Activated CD4-positive, alpha-beta T cell treated with anti-CD3 and anti-CD28 coated beads for 1 hour (primary cell): ENCODE measurements at places on chromosomes 7 and 10.

DNA sequence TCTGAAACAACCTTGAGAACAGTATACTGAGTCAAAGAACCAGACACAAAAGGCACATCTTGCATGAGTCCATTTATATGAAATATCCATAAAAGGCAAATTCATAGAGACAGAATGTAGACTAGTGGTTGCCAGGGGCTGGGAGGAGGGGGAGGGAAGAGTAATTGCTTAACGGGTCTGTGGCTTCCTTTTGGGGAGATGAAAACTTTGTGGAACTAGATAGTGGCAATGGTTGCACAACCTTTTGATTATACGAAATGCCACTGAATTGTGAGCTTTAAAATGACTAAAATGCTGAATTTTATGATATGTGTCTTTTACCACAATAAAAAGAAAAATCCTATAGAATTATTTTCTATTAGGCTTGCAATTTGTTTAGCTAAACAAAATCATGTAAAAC lies 16.8 kb downstream of the ADRB1 start:
- no peak for DNase-seq

DNA sequence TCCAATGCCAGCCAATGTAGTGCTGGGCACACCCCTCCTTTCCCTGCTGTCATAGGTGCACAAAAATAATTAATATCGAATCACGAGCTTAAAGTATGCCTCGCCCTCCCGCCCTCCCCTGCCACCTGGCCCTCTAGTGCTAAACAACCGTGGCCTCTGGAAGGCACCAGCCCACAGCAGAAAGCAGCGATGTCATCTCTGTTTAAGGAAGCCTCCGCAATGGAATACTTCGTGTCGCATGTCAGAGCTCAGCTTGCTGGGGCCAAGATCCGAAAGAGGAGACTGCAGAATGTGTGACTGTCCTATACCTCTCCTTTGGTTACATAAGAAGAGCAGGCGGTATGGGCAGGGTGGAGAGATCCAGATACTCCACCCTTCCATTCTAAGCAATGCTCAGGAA lies 71.5 kb downstream of the RHOBTB1 start:
- no peak for DNase-seq

GRCh38 chr10:11237571-11237970 lies 219.9 kb downstream of the CELF2 start:
- DNase-seq: no peak

GRCh38 chr10:79116801-79117723 lies 48.3 kb downstream of the ZMIZ1 start:
- DNase-seq: no peak

DNA sequence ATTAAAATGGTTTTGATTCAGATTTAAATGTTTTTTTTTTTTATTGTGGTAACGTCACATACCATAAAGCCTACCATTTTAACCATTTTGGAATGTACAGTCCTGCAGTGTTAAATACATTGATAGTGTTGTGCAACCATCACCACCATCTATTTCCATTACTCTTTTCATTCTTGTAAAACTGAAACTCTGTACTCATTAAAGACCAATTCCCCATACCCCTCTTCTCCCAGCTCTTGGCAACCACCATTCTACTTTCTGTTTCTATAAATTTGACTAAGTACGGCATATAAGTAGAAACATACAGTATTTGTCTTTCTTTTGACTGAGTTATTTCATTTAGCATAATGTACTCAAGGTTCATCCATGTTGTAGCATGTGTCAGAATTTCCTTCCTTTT lies 96.2 kb downstream of the EXOC4 start:
- DNase-seq: no peak
